ENCODE measurements at places on chromosomes 11 and 22. TPM values are rescaled to one million over a fixed set of nuclear protein-coding genes. Genes with fewer than 3 reads are reported as not detected.

Gene CDKN1C
- polyA plus RNA-seq, result 0.06 TPM

Gene ART1
- not detected for polyA plus RNA-seq

Gene LTBP3
- polyA plus RNA-seq, result 11.0 TPM

Gene ADAMTS8
- not detected for polyA plus RNA-seq

Gene WDR74
- 48.1 TPM for polyA plus RNA-seq

Gene C11orf87
- polyA plus RNA-seq, result 0.22 TPM

Gene SAA2
- 1.2 TPM for polyA plus RNA-seq

Gene OR56A5
- not detected for polyA plus RNA-seq

Gene BTG4
- 0.13 TPM for polyA plus RNA-seq

GRCh38 chr11:83152264-83152663, 4.7 kb upstream of the PCF11 start:
- DNase-seq, result no peak

DNA sequence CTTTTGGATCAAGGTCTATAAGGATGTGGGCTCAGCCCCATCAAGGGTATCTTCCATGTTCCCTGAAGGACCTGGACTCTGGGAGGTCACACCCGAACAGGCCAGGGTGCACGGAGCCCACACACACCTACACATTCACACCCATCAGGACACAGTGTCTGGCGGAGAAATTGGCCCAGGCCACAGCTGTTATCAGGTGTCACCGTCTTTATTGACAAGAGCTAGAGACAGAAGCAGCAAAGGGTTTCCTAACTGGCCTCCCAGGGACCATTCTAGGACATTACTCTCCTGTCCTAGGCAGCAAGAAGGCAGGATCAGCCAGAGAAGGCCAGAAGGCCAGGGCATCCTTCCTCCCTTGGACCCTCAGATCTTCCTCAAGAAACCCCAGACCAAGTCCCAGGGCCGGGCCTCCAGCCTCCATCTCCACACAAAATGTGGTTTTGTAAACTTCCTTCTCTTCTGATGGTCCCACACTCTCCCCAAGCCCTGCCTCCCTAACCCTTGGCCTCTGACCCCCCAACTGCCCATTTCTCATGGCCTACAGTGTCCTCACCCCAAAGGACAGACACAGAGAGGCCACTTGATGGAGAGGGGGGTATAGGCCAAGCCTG, 8.1 kb downstream of the SSTR3 start:
- DNase-seq, result no peak

DNA sequence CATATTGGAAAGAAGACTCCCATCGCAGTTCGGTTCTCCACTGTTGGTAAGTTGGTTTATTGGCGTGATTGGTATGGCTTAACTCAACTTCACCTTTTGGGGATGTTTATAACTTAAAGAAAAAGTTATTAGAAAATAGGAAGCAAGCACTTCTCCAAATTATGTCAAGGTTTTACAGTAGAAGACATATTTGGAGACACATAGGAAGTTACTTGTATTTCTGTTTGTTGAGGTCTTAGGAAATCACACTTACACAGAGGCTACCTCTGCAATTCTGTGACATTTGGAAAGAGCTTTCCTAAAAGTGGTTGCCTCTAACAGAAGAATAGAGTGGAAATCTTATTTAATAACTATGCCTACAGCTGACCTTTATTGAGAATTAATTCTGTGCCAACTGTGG, 12.3 kb downstream of the CAT start:
- DNase-seq, result no peak

GRCh38 chr11:3605283-3605662, 36.5 kb downstream of the ART5 start:
- DNase-seq, result no peak

GRCh38 chr11:36354221-36355003, 58.3 kb downstream of the PRR5L start:
- peak; percentile 60 for DNase-seq

GRCh38 chr22:46234969-46235368, 15.1 kb downstream of the CDPF1 start:
- no peak for DNase-seq

GRCh38 chr11:35146074-35146521, 7.1 kb downstream of the CD44 start:
- DNase-seq, result no peak

DNA sequence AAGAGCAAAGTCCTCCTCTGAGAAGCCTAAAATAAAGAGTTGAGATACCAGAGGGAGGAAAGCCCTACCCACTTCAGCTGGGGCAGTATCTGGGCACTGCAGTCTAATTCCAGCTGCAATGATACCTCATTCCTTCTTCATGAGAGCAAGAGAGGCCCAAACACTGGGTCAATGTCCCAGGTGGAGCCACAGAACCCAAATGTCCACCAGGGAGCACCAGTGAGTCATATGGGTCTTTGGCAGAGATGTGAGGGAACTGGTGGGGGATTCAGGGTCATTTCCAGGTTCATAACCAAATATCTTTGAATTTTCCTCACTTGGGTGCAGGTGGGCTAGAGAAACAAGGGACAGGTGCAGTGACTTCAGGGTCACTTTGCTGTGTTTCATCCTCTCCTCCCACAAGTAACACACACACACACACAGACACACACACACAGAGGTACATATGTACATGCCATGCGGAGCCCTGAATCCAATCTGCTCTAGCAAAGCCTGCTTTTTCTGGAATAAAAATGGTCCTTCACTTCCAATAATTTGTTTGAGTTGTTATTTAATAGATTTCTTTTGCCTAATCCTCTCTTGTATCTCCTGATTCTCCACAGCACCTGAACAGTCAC, 585.4 kb downstream of the SOX6 start:
- no peak for DNase-seq

- no peak for DNase-seq
These were observed 84.4 kb upstream of the ARHGAP42 start for GRCh38 chr11:100602716-100603115.

- no peak for DNase-seq
These were observed 451.3 kb downstream of the TBC1D22A start for GRCh38 chr22:47213571-47214230.

All from keratinocyte (primary cell).